ENCODE measurements at places on chromosomes 13 and 19. TPM values are rescaled to one million over a fixed set of nuclear protein-coding genes. Genes with fewer than 3 reads are reported as not detected.
A peak's percentile ranks its signal among the peaks of the same experiment; 100 is the strongest.

DNA sequence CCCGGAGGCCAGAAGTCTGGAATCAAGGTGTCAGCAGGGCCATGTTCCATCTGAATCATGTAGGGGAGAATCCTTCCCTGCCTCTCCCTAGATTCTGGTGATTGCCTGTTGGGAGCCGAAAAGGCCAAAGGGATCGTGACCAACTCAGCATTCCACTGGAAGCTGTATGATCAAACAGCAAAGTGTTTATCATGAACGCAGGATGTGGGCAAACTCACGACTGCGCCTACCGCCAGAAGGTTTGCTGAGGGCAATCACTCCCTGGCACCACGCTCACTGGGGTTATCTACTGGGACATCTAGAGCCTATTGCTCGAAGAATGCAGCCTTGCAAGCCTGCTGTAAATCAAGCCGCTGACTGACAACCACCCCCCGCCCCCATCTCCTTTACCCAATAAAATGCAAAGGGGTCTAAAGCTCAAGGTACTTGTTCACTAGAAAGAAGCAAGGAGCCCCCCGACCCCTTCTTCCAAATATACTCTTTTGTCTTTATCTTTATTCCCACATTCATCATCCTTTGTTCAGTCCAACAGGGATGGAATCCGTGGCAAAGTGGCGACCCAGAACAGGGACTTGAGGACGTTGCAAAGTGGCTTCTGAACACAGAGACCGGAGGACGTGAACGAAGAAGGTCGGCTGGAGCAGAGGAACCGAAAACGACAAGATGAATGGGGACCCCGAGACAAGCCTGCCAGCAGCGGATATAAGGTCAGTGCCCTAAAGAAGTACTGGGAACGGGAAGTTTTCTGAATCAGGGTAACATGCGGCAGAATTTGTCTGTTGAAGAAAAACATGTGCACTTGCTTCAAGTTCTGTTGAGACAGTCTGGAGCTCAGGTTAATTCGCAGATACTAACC is 16.8 kb downstream of the CLEC4M start:
- H3K36me3 ChIP-seq: no peaks in the 10 kb centered on the region
- no peak for DNase-seq
- peaks cover 49% of the 10 kb centered on the region for H3K27me3 ChIP-seq
- H3K4me1 ChIP-seq: no peaks in the 10 kb centered on the region
- H3K4me3 ChIP-seq: no peak overlapping the region

- no peaks in the 10 kb centered on the region for H3K27me3 ChIP-seq
- peak overlapping the region; percentile 73 for H3K4me3 ChIP-seq
- peaks cover 38% of the 10 kb centered on the region for H3K36me3 ChIP-seq
- peak; percentile 47 for DNase-seq
- peak overlapping the region; percentile 92 for H3K27ac ChIP-seq
Observed at GRCh38 chr13:99237981-99238662, 20.1 kb downstream of the GPR18 start.

DNA sequence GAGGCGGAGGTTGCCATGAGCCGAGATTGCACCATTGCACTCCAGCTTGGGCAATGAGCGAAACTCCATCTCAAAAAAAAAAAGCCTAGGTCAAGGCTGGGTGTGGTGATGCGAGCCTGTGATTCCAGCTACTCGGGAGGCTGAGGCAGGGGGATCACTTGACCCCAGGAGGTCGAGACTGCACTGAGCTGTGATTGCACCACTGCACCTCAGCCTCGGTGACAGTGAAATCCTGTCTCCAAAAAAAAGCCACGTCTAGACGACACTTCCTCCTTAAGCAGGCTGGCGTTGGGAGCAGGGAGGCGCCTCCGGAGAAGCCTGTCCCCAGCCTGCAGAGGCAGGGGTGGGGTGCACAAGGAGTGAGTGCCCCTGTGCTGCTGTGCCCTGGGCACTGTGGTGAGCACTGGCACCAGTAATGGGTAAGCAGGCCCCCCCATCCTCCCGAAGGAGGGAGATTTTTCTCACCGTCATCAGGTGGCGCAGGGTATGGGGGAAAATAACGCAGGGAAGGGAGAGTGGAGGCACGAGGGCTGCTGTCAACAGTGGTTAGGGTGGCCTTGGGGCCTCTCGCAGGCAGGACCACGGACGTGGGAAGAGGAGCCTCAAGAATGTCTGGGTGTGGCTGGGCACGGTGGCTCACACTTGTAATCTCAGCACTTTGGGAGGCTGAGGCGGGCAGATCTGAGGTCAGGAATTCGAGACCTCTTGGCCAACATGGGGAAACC is 706 bp downstream of the P2RY11 start:
- peaks cover 78% of the 10 kb centered on the region for H3K36me3 ChIP-seq
- DNase-seq: peak; percentile 87
- H3K27ac ChIP-seq: peak overlapping the region; percentile 97
- H3K4me1 ChIP-seq: peaks cover 56% of the 10 kb centered on the region

- H3K4me3 ChIP-seq: no peak overlapping the region
- H3K36me3 ChIP-seq: peaks cover 24% of the 10 kb centered on the region
- H3K27me3 ChIP-seq: peaks cover 8% of the 10 kb centered on the region
- no peaks in the 10 kb centered on the region for H3K4me1 ChIP-seq
Observed at GRCh38 chr19:56639217-56639616, 3.7 kb upstream of the SMIM17 start.

Gene NLRP11
- 0.14 TPM for total RNA-seq

GRCh38 chr13:46278474-46278873 is 66.7 kb downstream of the LRRC63 start:
- no peaks in the 10 kb centered on the region for H3K27me3 ChIP-seq
- no peaks in the 10 kb centered on the region for H3K36me3 ChIP-seq
- H3K4me1 ChIP-seq: peaks cover 5% of the 10 kb centered on the region
- DNase-seq: no peak
- H3K4me3 ChIP-seq: no peak overlapping the region
- H3K27ac ChIP-seq: no peak overlapping the region

- H3K4me3 ChIP-seq: no peak overlapping the region
- peaks cover 1% of the 10 kb centered on the region for H3K36me3 ChIP-seq
- H3K27me3 ChIP-seq: no peaks in the 10 kb centered on the region
- peaks cover 13% of the 10 kb centered on the region for H3K4me1 ChIP-seq
- DNase-seq: no peak
- no peak overlapping the region for H3K27ac ChIP-seq
Observed at GRCh38 chr13:100098445-100099116, 9.7 kb downstream of the PCCA start.

DNA sequence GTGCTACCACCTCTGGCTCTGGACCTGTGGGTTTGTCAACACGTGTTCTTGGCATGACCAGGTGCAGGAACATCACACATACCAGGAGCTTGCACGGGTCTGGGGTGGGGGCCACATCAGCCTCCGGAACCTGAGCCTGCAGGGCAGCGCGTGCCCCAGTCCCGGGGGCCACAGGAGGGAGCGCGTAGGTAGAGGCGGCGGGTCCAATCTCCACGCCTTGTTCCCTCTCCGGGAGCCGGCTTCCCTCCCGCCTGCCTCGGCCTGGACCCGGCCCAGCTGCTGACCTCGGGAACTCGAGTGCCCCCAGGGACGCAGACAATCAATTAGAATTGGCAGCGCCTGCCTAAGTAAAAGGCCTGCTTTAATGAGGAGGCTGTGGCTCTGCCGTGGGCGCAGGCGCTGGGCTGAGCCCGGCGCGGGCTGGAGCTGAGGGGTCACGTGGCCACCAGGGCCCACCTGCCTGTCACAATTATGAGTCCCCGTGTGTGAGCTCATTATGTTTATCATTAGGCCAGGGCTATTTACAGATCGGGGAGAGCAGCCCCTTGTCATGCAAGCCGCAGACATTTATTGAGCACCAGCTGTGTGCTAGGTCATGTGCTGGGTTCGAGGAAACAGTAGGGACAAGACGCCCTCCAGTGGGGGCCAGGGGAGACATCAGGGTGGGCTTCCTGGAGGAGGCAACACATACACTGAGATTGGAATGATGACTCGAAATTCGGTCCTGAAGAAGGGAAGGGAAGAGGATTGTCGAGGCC is 32.2 kb upstream of the TNFAIP8L1 start:
- DNase-seq: peak; percentile 22
- H3K4me3 ChIP-seq: no peak overlapping the region
- peaks cover 17% of the 10 kb centered on the region for H3K27me3 ChIP-seq
- H3K27ac ChIP-seq: no peak overlapping the region
- H3K4me1 ChIP-seq: no peaks in the 10 kb centered on the region

- DNase-seq: peak; percentile 13
- no peak within 1 kb of the TSS for H3K27ac ChIP-seq
- no peak within 1 kb of the TSS for H3K4me3 ChIP-seq
- peaks cover 23% of the 10 kb centered on the region for H3K27me3 ChIP-seq
Observed at GRCh38 chr19:44808463-44809371, at the start of gene BCAM. Gene BCAM (plus strand): TSS chr19:44809103. CDS start chr19:44809125, 22 bp downstream.

GRCh38 chr19:10766671-10767201 is 48.9 kb downstream of the DNM2 start:
- H3K4me1 ChIP-seq: peaks cover 41% of the 10 kb centered on the region
- no peaks in the 10 kb centered on the region for H3K27me3 ChIP-seq
- H3K4me3 ChIP-seq: no peak overlapping the region
- DNase-seq: no peak

DNA sequence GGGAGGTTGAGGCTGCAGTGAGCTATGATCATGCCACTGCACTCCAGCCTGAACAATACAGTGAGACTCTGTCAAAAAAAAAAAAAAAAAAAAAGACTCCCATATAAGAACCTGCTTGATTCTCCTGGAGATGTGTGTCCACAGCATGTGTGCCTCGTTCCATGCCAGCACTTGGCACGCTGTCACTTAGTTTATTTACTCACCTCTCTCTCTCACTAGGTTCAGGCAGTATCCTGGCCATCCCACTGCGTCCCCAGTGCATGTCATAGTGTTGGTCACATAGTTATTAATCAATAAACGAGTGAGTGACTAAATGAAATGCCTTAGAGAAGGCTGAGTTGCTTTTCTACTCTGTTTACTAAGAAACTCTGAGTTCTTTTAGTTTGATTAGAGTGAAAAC is 79.1 kb upstream of the GPR12 start:
- H3K4me1 ChIP-seq: no peaks in the 10 kb centered on the region
- no peak overlapping the region for H3K27ac ChIP-seq
- peaks cover 12% of the 10 kb centered on the region for H3K27me3 ChIP-seq

Gene NCR1
- total RNA-seq: 0.68 TPM

DNA sequence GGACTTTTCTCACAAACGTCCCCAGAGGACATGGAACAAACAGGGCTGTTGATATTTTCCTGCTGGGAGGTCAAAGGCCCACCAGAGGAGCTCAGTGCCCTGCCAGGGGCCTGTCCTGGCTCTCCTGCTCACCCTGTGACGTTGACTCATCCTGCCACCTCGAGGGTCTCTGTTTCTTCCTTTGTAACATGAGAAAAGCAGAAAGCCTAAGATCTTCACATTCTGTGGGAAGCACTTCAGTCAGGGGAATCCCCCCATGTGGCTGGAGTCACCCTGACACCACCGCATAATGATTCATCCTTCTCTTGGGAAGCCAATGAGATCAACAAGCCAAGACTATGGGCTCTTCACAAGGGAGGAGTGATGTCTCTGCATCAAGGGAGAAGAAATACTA is 147.9 kb downstream of the KATNAL1 start:
- no peak overlapping the region for H3K4me3 ChIP-seq
- H3K27me3 ChIP-seq: no peaks in the 10 kb centered on the region
- H3K36me3 ChIP-seq: no peaks in the 10 kb centered on the region
- peaks cover 31% of the 10 kb centered on the region for H3K4me1 ChIP-seq
- peak overlapping the region; percentile 60 for H3K27ac ChIP-seq

Gene TMEM221
- not detected for total RNA-seq

Gene SYNE4
- 3.3 TPM for total RNA-seq

GRCh38 chr13:84677836-84678235 is 795.6 kb upstream of the SLITRK1 start:
- H3K4me1 ChIP-seq: no peaks in the 10 kb centered on the region
- no peak overlapping the region for H3K27ac ChIP-seq
- no peaks in the 10 kb centered on the region for H3K36me3 ChIP-seq
- H3K4me3 ChIP-seq: no peak overlapping the region
- H3K27me3 ChIP-seq: no peaks in the 10 kb centered on the region

DNA sequence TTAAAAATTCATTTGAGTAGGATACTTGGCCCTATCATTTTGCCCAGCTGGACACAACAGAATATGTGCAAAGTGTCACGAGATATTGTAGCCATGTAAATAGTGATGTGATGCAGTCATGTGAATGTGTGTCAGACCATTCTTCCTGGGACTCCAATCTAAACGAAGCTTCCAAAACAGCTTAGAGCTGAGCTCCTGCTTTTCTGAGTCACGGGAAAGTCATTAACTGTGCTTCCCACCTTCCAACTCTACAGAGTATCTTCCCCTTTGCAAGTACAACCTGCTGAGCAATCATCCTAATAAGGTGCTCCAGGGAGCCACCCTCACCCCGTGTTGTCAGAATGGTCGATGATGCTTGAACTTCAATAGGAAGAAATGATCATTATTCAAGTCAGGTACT is 294.7 kb downstream of the MYO16 start:
- no peaks in the 10 kb centered on the region for H3K27me3 ChIP-seq
- H3K4me3 ChIP-seq: no peak overlapping the region
- no peaks in the 10 kb centered on the region for H3K4me1 ChIP-seq
- DNase-seq: no peak
- no peaks in the 10 kb centered on the region for H3K36me3 ChIP-seq
- H3K27ac ChIP-seq: no peak overlapping the region

DNA sequence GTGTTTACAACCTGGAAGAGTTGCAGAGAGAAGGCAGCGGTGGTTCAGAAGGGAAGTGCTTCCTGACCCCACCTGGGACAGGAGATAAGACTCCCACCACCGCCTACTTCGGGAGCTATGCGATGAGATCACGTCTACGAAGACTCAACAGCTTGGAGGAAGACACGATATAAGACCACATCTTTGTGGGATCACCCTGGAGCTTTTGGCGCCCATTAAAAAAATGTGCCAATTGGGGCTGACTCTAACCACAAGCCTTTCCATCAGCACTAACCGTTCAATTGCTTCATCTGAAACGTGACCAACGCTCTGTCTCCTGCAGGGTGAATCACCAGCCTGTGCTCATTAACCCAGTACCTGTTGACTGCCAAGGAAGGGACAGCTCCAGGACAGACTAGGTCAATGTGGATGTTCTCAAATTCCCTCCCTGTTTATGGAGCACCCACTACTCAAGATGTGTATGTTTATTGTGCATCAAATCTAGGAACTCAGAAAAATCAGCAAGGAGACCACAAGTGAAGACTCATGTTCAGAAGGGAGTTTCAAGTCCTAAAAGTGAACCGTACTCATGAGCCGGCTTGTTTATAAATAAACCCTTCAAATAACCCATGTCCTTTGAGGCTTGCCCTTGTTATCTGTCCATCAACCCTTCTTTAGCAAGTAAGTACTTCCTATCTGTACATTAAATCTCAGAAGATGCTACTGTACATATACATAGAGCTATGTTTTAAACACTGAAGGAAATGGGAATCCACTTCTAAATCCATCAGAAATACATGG is 67.5 kb downstream of the LATS2 start:
- H3K4me3 ChIP-seq: no peak overlapping the region
- DNase-seq: no peak

Gene CGB2
- total RNA-seq: not detected

Gene JOSD2
- total RNA-seq: 21.6 TPM

GRCh38 chr13:46012404-46012803 is 40.1 kb downstream of the ZC3H13 start:
- no peaks in the 10 kb centered on the region for H3K27me3 ChIP-seq
- H3K36me3 ChIP-seq: peaks cover 29% of the 10 kb centered on the region
- H3K27ac ChIP-seq: no peak overlapping the region
- no peak for DNase-seq

All from activated CD8-positive, alpha-beta T cell treated with anti-CD3 and anti-CD28 coated beads for 36 hours (primary cell).